NT2/D1 (cell line): ENCODE measurements at places on chromosomes 13 and 19.

GRCh38 chr13:68369739-68370138 lies 1139.6 kb upstream of the PCDH9 start:
- DNase-seq = no peak

GRCh38 chr13:27826379-27827353 lies 34.4 kb downstream of the GSX1 start:
- DNase-seq = peak; percentile 72

- no peak for DNase-seq
Measured at GRCh38 chr13:97388373-97388772, 45.6 kb upstream of the RAP2A start.

- no peak for DNase-seq
Measured at GRCh38 chr13:41294914-41295313, 16.2 kb upstream of the NAA16 start.

DNA sequence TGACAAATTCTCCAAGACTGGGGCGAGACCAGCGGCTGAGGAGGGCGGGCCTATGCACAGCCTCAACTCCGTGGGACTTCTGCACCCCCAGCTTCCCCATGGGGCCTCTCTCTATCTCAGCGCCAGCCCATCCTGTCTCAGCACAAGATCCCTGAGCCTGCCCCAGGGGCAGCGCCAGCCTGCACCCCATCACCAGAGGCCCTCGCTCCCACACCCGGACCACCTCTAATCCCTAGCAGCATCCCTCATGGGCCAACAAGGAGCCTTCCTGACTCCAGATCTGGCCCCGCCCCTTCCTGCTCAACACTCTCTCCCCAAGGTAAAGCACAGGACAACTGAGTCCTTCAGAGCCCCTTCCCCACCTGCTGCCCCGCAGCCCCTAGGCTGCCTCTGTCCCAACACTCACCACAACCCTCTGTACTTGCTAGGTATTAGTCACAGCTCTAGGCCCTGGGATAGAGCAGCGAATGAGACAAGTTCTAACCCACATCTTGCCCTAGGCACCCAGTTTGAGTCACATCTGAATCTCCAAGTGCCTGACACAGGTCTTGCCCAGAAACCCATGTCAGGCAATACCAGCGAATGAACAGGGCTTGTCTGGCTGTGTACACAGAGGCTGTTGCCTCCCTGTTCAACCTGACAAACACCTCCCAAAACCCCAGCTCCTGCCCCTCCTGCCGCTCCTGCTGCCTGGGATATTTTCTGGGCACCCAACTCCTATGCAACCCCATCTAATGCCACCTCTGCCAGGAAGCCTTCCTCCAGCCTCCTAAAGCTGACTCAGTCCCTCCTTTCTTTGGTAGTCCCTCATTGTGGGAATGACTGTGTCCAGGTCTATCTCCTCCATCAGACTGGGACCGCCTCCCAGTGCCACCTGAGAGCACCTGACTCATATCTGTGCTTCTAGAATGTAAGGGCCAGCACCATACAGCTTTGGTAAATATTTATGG lies 18.6 kb downstream of the GRIK5 start:
- DNase-seq = no peak

GRCh38 chr13:40477623-40478608 lies 188.5 kb downstream of the FOXO1 start:
- DNase-seq = no peak

GRCh38 chr13:73325723-73326558 lies 267.1 kb downstream of the KLF5 start:
- DNase-seq = no peak
